ENCODE measurements at places on chromosomes 7 and 10.

GRCh38 chr10:71788954-71789353 lies 15.6 kb upstream of the VSIR start:
- DNase-seq, result no peak

DNA sequence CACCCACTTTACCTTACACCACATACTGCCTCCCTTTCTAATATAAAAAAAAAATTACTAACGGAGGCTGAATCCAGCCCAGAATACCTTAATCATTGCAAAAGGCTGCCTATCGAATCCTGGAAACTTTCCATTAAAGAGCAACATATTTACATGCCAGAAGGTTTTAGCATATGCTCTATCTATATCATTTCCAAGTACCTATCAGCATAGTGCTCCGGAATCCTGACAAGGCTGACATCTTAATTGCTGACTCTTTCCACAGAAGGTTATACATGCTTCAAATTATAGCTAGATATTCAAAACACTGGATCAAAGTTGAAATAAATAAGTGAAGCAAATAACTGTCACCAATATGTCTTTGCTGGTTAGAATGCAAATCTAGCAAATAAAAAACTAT lies 170.9 kb upstream of the CDK1 start:
- DNase-seq, result no peak

GRCh38 chr10:17683541-17683940 lies 39.6 kb downstream of the STAM start:
- no peak for DNase-seq

DNA sequence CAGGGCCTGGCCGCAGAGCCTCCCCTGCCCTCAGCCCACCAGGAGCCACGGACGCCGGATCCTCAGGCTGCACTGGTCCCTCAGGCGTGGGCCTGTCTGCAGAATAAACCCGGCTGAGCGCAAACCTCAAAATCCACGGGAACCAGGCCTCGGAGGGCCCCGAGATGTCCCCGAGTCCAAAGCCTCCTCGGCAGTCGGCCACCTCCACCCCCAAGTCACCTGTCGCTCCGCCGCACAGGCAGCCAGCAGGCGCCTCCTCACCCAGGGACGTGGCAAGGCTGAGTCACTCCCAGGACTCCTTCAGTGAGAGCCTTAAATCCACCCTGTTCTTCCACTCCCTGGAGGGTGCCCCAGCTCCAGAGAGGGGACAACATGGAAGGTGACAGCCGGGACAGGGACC lies 33.2 kb downstream of the STK32C start:
- no peak for DNase-seq

GRCh38 chr10:79073784-79074432 lies 5.1 kb downstream of the ZMIZ1 start:
- DNase-seq, result no peak

DNA sequence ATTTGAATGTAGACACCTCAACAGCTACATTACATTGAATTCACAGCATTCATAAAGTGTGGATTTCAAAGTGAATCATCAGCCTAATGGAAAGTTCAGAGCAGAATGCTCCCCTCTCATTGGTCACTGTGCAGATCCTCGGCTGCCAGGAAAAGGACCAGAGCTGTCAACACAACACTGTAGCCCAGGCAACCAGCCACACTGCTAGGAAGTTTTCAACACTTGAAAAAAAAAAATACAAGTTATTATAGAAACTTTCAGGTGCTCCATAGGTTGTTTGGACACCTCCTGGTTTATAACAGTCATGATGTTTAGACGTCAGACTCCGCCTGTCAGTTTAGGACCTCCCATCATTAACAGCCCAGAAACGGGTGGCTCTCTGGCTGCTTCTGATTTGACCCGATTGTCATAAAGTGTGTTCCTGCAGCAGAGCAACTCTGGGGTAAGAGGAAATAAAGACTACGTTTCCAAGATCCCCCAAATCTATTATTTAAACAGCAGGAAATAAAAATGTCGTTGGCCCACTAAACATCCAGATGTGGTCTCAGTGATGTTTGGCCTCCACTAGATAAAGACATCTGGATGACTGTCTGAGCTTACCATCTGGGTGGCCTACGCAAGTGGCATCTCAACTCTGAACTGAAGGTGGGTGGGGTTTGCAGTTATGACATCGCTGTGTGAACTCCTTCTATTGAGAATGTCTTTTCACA lies 117.4 kb downstream of the CABCOCO1 start:
- no peak for DNase-seq

DNA sequence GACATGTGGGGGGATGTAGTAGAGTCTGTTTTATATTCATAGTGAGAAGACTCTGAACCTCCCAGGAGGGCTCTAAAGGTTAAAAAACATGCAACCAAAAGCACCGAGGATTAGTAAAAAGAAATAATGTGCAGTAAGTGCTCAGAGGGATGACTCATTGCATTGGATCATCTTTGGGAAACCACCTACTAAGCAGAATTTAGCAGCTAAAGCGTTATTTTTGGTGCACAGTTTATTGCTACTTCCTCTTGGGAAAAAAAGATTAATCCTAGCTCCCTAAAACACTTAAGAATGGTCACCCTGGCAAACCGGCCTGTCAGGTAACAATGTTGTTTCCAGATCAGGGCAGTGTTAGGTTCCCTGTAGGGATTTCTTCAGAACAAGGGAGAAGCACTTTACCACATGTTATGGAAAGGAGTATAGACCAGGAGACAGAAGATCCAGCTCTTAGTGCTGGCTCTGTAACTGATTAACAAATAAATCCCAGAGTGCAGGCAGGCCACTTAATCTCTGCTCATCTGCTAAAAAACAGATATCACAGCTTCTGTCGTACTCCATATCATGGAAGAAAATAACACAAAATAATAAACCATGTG lies 44.8 kb upstream of the FAM133B start:
- no peak for DNase-seq

DNA sequence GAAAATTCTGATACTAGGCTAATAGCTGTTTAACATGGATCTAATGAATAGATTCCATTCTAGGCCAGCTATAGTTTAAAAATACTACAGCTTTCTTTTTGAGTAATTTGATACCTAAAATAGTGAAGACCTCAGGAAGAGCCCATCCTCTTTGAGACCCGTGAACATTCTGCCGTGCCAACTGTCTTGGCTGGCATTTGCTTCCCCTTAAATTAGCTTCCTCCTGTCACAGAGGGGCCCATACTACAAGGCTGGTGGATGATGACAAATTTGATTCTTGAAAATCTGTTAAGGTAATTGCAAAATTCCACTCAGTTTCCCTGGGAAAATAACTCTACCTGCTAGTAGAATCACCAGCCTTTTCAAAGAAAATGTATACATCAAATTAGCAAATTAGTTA lies 385.0 kb downstream of the DPP6 start:
- no peak for DNase-seq

DNA sequence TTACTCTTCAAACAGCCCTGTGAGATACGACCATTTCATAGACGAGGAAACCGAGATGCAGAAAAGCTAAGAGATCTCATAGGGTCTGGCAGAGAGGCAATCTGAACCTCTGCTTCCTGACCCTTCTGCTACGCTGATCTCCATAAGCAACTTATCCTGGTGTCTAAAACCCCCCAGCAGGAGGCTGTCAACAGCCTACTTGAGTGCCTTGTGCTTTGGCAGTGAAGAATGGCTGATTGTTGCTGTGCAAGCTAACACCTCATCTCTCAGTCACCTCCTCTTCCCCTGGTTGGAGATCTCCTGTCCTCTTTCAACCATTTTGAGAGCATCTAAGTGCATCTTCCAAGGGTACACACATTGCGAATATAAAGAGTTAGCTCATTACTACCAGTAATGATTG lies 86.2 kb downstream of the AOAH start:
- peak; percentile 71 for DNase-seq

DNA sequence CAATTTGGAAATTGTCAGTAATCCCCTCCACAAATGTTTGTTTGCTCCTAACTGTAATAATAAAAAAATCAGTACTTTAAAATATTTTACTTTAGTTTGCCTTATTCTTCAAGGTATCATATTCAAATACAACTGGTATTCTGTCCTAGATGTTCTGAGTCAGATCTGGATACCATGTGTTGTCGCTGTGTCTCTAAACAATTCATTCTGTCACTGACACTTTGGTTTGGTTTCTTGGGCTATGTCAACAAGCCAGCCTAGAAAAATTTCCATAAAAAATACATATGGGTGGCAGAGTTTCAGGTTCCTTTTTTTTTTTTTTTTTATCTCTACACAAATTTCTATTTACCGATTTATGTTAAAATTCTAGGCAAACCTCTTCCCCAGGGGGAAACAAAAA lies 33.2 kb upstream of the SEMA3D start:
- DNase-seq, result no peak

GRCh38 chr10:80518807-80519360 lies 18.8 kb upstream of the SH2D4B start:
- DNase-seq, result no peak

- DNase-seq, result peak; percentile 5
Measured at GRCh38 chr7:138396251-138397070, 63.6 kb upstream of the TRIM24 start.

DNA sequence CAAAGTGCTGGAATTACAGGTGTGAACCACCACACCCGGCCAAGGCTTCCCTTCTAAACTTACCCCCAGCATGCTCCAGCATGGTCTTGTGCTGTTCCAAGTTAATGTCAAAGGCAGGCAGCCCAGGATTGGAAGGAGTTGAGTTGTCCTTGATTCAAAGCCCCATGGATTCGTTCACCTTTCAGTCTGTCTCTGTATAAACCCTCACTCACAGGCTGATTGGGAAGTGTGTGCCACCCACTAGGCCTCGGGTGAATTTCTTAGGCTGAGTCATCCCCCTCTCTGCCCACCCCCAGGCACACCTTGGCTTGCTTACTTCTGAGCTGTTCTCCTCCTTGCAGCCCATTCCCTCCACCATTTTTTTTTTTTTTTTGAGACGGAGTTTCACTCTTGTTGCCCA lies 13.3 kb upstream of the PRDX3 start:
- DNase-seq, result no peak

DNA sequence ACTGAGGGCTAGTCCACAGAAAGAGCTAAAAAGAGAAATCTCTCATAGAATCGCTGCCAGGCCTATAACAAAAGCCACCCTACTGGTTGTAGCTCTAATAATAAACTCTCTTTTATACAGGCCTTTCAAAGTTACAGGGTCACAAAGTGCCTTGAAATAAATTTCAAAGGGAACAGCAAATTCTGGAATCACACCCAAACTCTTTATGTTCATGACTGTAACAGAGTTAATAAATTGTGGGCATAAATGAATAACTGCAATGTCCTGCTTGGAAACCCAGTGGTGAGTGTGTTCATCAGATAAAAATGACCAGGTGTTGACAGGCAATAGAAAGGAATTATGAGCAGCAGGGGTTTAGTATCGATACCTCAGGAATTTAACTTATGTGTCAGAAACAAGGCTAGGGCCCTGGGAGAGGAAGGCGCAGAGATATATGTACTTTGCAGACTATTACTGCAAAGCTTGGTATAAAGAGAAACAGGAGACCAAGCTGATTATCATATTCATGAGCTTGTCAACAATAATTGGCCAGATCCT lies 9.3 kb downstream of the CDC14C start:
- DNase-seq, result no peak

All from NCI-H345 (cell line).